Stimulated activated CD4-positive, alpha-beta T cell treated with anti-CD3 and anti-CD28 coated beads, Interleukin-15, amount 100 ng/mL, for 24 hours (primary cell): ENCODE measurements at places on chromosomes 5 and 9.

- DNase-seq = no peak
These were observed 5.4 kb downstream of the DCTN4 start for GRCh38 chr5:150753463-150753862.

GRCh38 chr9:136688274-136689107 is 1.2 kb upstream of the AGPAT2 start:
- no peak for DNase-seq

DNA sequence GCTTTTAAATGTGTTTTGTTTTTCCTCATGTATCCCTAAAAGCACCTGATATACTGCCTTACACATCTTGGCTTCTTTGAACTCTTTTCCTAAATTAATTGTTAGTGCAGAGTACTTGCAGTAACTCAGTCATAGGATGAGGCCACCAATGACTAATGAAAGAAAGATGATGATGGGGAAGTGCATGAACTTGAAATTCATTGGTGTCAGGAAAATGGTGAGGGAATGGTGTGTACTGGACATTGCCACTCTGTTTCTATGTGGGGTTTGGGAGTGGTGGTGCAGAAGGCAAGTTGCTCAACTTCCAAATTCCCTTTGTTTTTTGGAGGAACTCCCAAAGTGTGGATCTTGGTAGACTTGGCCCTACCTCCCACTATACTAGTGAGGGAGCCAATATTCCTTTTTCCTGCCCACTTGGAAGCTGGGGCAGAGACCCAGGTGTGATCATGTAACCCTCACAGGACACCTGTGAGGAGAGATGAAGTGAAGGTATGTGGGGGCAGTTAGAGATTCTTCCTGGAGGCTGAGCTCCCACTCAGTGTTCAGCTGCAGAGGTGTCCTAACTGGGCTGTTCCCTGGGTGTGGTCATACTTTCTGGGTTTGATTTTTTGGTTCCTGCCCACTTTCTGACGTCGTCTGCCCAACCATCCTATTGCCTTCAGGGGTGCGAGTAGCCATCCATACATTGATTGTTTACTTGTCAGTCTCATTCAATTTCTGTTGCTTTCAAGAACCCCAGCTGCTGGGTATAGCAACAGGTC is 298.5 kb downstream of the MAST4 start:
- DNase-seq = no peak

GRCh38 chr5:161263191-161263590 is 283.3 kb downstream of the GABRB2 start:
- no peak for DNase-seq

GRCh38 chr5:21140987-21141386 is 1153.0 kb upstream of the CDH18 start:
- DNase-seq = no peak

DNA sequence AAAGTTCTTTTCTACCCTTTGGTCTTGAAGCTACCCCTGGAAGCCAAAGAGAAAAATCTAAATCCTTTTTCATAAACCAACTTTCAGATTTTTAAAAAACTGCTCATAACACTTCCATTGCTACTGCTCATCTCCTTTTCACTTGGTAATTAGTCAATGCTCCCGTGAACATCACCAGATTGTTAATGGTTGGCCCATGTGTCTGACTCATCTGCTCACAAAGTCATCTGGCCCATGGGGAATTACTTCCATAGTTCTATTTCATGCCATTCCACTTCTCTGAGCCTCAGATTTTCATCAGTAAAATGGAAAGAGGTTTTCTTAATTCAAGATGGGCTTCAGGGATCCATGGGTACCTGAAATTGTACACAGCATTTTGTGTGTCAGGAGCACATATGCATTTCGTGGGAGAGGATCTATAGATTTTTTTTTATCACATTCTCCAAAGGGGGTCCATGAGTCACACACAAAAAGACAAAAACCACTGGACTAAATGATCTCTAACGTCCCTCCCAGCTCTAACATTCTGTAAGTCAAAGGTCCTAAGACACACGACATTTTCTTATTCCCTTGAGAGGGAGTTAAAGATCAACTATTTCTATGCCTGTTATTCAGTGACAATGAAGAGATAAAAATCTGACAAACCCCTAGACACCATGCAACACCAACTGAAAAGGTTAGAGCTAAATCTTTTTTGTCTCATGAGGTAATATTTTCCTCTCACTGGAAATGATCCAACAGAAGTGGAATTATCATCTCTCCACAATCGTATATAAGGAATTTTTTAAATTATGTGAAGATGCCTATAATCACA is 75.4 kb downstream of the TEX10 start:
- DNase-seq = no peak

DNA sequence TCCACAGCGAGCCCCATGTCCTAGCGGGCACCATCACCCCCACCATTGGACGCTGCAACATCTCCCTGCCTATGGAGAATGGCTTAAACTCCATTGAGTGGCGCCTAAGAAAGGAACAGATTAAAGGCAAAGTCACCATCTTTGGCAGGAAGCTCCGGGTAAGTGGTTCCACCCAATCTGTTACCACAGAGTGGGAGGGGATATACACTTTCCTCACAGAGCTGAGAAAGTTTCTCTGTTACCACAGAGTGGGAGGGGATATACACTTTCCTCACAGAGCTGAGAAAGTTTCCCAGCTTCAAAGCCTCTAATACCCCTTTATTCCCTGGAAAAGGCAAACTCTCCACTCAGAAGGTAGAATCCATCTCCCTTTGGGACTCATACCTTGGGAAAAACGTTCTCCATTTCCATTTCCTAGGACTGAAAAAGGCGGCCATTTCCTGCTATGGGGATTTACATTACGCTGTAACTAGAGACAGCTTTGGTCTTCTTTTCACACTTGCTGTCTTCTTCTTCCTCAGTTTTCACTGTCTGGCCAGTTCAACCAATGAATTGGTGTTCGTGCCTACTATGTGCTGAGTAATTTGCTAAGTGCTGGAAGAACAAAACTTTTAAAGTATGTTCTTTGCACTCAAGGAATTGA is 63.4 kb upstream of the WWC1 start:
- no peak for DNase-seq

DNA sequence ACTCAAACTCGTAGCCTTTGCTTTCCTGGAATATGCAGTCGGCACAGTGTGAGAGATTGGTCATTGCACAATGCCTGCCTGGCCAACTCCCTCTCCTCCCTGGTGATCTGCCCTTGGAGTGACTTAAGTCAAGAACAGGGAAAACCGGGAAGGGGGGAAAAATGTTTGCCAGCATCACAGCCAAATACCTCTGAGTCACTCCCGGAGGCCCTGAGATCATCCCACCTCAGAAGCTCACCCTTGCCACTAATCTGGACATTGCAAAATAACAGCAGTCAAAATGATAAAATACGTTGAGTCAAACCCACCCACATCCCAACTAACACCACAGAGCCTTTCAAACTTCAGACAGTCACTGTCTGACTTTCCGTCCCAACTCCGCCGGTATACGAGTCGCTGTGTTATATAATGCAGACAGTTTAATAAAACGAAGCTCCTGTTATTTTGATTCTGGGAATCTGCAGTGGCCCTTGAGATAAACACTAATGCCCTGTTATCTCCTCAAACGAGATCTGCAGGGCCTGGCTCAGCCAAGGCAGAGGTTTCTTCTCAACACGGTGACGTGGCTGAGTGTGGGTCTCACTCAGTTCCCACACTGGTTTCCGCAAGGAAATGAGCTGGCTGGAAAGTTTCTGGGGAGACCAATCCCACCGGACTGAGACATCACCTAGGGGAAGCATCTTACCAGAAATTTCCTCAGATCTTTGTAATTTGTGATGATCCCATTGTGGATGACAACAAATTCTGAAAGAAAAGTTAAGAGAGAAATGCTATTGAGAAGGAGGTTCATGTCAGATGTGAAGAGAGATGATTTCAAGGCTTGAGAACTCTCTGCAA is 22.1 kb downstream of the GFPT2 start:
- no peak for DNase-seq

- DNase-seq = no peak
These were observed 36.8 kb downstream of the TGFBI start for GRCh38 chr5:136065588-136065987.

- DNase-seq = no peak
These were observed 196.4 kb downstream of the ARHGEF28 start for GRCh38 chr5:73822278-73822988.

GRCh38 chr9:1353291-1353690 is 303.1 kb downstream of the DMRT2 start:
- no peak for DNase-seq

DNA sequence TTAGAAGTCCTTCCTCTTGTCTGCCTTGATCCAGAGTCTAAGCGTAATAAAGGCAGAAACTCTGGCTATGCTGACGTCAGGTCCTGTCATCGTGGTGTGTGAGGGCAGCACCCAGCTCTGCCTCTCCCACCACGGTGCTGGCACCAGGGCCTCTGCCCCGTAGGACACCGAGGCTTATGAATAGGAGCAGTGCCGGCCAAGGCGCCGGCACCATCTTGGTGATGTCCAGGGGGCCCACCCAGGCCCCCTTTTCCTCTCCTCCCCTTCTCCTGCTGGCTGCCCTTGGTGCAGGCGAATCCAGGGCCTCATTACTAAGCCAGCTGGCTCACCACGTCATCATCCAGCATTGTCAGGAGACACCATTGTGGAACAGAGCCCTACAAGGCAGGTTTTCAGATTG is 252.3 kb downstream of the FANCC start:
- no peak for DNase-seq
